Activated CD4-positive, CD25-positive, alpha-beta regulatory T cell treated with anti-CD3 and anti-CD28 coated beads, Interleukin-2, amount 50 U/mL, for 16 hours (primary cell): ENCODE measurements at places on chromosomes 1 and 21.

DNA sequence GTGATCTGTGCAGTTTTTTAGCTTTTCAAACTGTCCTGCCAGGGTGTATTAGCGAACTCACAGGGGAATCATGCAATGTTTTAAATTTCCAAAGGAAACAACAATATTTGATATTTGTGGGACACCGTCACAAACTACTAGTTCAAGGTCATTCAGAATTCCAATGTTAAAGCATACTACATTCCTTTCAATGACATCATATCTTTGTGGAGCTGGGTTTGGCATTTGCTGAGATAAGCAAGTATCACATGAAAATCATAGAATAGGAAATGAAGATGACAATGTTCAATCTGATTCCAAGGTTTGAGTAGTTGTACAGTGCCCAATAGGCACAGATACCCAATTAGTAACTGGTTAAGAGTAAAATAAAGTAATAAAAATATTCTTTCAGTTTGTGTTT is 35.6 kb downstream of the NUF2 start:
- no peak for DNase-seq

GRCh38 chr1:97348599-97349265 is 572.1 kb downstream of the DPYD start:
- no peak for DNase-seq

DNA sequence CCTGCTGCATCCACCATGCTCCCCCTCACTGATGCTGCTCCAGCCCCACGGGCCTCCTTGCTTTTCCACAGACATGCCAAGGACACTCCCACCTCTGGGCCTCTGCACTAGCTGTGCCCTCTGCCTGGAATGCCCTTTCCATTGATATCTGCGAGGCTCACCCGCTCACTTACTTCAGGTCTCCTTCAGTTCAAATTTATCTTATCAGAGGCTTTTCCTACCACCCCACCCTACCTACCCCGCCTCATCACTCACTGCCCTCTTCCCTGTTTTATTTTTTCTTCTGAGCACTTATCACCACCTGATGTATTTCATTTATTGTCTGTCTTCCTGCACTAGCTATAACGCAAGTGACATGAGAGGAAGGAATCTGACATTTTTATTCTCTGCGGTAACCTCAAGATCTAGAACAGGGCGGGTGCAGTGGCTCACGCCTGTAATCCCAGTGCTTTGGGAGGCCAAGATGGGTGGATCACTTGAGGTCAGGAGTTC is 7.0 kb downstream of the HSPG2 start:
- DNase-seq: no peak

- no peak for DNase-seq
Measured at GRCh38 chr1:243253211-243253925, 1.7 kb downstream of the CEP170 start.

DNA sequence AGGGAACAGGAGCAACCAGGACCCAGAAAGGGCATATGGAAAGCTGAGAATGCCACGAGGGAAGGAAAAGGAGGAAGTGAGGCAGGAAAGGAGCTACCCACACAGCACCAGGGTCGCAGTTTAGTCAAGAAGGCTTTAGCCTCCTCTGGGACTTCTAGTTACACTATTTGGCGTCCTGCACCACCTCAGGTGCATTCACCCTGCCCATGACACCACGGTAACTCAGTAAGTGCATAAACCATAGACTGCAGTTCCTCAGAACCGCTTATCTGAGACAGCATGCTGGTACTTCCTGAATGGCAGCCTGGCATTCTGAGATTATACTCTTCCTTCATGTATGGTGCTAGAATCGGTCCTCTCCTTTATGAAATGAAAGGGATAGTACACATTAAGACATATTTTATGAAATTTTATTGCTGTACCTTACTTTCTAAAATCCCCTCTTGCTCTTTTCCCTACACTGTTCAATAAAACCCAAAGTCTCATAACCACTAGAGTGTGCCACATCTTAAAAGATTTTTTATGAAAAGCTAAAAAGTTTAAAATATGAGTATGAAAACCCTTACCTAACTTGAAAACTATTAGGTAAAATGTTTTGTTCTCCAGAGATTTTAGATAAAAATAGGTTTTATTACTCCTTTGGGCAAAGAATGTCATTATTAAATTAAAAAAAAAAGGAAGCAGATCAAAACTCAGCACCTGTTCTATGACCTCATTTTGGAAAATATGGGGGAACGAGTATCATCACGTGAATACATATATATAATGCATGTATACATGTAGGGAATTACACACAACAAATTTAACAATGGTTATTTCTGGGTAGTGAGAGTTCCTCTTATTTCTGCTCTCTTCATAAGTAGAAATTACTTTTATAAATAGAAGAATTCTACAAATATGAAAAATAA is 67.3 kb downstream of the VAV3 start:
- DNase-seq: no peak

GRCh38 chr1:88457197-88457596 is 226.9 kb upstream of the PKN2 start:
- DNase-seq: no peak

GRCh38 chr1:158122833-158123388 is 57.8 kb upstream of the CD1D start:
- DNase-seq: no peak

- DNase-seq: no peak
Measured at GRCh38 chr21:42089665-42090310, 18.7 kb downstream of the UMODL1 start.

DNA sequence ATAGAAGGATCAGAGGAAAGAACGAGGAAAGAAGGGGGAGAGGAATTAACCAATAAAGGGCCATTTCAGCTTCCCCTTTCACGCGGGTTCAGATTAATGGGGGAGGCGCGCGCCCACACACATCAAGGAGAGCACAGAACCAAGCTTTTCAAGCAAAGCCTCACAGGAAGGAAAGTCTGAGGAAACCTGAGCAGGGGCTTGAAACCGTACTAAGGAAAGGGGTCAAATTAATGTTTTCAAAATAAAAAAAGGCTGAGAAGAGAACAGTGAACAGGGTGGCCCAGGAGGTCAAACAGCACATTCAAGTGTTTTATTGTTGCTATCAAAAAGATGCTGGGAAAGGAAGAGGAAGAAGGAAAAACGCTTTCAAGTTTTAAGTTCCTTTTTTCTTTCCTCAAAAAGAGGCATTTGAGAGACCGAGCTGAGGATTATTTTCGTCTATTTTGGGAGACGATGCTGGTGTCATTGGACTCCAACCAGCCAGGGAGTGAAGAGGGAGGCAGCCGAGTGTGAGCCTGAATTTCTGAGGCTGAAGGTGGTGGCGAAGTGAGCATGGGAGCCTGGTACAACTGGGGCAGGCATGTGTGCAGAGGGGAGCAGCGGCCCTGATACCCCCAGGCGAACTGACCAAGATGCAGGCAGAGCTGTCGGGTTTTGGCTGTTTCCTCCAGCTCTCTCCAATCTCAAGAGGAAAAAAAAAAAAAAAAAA is 88.4 kb downstream of the PROX1 start:
- DNase-seq: no peak
